ENCODE measurements at places on chromosomes 11 and 22. TPM values are rescaled to one million over a fixed set of nuclear protein-coding genes. Genes with fewer than 3 reads are reported as not detected.

The APOBEC3H gene
- not detected for total RNA-seq

The NEFH gene
- total RNA-seq, result 0.32 TPM

DNA sequence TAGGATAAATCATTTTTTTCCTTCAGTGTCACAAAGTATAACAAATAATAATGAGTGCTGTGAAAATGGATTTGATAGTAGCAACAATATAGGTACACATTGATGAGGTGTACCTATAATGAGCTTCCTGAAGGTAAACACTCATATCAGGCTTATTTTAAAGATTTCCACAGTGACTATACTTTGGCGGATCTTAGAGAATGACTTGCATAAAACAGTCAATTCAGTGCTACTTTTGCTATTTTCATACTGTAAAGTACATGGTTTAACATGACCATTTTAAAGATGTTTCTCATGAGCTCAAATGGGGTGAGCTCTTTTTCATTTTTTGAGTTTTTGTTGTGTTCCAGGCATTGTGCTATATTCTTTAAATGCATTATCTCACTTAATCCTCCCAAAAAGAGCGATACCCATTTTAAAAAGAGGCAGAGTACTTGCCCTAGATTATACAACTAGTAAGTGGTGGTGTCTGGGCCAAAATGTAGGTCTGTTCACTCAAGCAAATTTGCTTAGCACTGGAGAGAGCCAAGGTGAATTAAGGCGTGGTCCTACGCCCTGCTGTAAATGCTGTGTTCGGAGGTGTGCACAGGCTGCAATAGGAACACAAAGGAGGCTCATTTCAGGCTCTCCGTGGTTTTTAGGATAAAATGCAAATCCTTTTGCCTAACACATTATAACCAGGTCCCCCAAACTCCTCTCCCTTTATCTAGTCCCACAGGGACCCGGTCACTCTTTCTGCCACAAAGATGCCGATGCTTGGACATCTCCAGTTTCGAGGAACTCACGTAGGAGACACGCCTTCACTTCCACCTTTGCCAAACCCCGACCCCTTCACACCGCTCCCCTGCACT, 617 bp upstream of the ALKBH3 start:
- DNase-seq, result no peak

GRCh38 chr22:38120359-38121110, 10.1 kb upstream of the BAIAP2L2 start:
- DNase-seq, result no peak

- peak; percentile 81 for DNase-seq
Measured at GRCh38 chr11:19988598-19988997, 171.7 kb downstream of the DBX1 start.

GRCh38 chr11:75212411-75212810, 28.2 kb upstream of the TPBGL start:
- DNase-seq, result no peak

Measured in ascending aorta (tissue), 2 donors.